ENCODE measurements at places on chromosomes 5 and 9.

DNA sequence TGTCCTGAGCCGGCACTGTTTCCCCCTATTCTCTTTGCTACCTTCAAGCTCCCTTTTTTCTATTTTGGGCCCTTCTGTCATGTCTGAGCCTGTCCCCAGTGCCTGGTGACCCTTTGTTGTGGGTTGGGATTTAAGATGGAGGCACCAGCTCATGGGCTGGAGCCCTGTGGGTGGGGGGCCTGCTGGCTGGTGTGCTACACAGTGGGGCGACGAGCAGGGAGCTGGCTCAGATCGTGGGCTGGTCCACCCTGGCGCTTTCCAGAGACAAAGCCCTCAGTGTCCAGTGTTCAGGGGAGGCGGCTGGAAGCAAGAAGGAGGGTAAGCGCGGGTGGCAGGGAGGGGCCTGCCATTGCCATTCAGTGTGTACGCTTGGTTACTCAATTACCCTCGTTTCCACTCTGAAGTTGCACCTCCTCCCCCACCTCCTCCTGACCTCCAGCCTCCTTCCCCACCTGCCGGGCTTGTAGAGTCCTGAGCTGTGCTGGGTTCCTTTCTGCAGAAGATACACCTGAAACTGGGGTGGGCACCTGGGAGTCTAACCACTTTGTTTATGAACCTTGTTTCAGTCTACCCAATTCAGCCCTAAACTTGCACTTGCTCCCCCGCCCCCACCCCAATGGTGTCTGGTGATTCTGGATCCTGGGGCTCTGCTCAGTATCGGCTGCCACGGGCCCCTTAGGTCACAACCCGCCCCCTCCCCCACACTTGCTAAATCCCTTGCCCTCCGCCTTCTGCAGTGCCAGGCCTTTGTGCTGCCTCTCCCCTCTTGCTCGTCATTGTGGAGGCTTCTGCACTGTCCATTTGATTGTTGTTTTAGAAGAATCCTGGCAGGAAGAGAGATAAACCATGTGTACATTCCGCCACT lies 49.9 kb downstream of the MVB12B start:
- no peak for DNase-seq

DNA sequence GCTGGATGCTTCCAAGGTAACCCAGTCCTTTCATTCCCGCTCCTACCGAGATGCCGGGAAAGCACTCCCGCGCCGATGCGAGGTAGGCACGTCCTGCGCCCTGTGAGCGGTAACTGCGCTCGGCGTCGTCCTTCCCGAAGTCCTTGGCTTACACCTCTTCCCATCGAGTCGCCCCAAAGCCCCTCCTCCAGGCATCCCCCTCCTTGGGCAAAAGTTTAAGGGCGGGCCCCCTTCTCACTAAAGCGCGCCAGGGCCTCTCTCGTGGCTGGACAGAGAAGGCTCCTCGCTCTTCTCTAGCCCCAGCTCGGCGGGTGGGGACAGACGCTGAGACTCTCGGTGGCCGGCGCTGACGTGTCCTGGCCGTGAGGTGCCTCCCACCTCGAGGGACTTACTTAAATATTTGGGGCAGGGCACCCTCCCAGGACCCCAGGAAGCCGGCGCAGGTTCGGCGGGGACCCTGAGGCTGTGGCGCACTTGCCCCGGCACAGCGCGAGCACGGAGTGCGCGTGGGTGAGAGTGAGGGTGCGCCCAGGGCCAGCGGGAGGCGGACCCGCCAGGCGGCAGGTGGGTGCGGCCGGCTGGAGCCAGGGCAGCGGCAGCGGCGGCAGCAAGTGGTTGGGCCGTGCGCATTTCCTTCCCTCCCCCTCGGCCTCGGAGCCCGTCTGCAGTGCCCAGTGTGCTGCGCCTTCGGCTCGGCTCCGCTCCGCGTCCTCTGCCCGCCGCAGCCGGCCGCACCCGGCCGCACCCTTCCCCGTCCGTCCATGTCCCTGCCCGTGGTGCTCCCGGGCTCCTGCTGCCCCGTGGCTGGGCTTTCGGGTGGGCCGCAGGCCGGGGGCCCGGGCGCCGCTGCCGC lies at the start of gene ENTREP1:
Gene ENTREP1 (plus strand): TSS at position 667 of the 853 bp plus-strand sequence. CDS start 95 bp downstream, at position 762.
- DNase-seq, result peak; percentile 27

- peak; percentile 41 for DNase-seq
Measured at GRCh38 chr5:102583276-102584124, 84.7 kb upstream of the SLCO6A1 start.

DNA sequence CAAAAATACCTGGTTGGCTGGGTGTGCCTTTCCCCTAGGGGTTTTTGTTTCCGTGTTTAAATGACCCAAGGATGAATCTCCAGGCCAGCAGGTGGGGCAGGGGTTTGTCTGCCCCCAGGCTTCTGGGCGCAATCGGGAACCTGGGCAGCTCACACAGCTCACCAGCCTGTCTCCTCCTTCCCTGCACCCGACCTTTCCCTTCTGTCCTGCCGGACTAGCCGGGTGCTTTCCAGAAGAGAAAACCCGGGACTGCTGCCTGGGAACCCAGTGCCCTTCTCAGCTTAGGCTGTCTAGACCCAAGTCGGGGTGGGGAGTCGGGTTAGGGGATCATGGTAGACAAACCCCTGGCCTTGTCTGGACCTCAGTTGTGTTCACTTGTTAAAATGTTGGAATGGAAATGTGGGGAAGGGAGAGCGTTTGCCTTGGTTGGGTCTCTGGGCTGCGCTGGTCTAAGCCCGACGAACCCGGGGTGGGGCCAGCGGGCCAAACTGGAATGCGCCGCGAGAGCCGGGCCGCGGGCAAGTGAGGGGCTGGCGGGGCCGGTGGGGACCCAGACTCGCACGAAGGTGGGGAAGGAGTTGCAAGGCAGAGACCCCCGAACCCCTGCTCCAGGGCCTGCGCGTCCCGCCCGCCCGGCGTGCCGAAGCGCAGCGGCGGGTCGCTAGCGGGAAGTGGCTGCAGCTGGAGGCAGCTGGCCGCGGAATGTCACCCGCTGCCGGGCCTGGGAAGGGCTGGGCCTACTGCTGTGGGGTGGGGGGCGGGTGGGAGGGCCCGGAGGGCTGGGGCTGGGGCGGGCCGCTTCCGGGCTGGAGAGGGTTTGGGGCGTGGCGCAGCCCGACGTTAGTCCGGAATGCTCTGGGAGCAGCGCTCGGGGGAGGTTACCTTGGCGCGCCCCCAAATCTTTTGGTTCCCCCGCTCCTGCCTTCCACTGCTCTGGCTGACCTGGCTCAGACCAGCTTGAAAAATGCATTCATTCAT lies 84.6 kb downstream of the DAB2IP start:
- no peak for DNase-seq

DNA sequence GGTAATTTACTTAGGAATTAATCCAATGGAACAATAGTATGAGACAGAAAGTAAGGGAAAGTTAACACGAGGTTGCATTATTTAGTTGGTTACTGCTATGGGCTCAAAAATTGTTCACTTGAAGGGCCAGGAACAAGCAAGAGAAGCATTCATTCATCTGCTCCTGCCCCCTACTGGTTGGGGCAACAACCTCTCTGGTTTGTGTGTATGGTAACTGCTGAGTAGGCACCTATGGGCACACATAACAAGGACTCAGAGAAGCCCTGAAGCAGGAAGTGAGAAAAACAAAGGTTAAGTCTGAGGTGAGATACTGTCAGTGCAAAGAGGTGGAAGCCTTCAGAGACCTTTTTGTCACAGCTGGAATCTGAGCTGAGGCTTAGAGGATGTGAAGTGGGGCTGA lies 34.4 kb upstream of the RANBP6 start:
- no peak for DNase-seq

- no peak for DNase-seq
Measured at GRCh38 chr9:12759761-12760160, 15.1 kb upstream of the LURAP1L start.

- DNase-seq, result no peak
Measured at GRCh38 chr5:150692276-150692675, 8.6 kb downstream of the RBM22 start.

- peak; percentile 0 for DNase-seq
Measured at GRCh38 chr9:69027355-69028097, 8.0 kb upstream of the FXN start.

Data from NCI-H1417 treated with DMSO at 0.1 percent for 48 hours (cell line).